Mucosa of descending colon (tissue), 3 donors: ENCODE measurements at places on chromosomes 13 and 19. TPM values are rescaled to one million over a fixed set of nuclear protein-coding genes. Genes with fewer than 3 reads are reported as not detected.

GRCh38 chr19:55373306-55373992 is 3.2 kb upstream of the TMEM190 start:
- no peak for DNase-seq

DNA sequence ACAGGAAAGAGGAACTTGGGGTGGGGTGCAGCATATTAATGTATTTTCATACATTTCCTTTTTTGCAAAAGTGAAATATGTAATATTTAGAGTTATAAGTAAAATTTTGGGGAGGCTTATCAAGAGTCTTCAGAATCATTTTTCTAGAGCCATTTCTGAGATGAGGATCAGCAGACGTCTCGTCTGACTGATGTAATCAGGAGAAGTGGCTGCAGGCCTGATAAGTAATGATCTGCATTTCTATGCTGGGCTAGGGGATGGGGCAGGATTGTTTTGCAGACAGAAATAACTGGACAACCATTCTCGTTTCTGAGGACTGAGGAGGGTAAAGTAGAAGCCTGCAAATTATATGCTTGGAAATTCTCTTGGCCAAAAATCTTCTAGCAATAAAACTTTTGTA is 89.2 kb upstream of the ARGLU1 start:
- no peak for DNase-seq

DNA sequence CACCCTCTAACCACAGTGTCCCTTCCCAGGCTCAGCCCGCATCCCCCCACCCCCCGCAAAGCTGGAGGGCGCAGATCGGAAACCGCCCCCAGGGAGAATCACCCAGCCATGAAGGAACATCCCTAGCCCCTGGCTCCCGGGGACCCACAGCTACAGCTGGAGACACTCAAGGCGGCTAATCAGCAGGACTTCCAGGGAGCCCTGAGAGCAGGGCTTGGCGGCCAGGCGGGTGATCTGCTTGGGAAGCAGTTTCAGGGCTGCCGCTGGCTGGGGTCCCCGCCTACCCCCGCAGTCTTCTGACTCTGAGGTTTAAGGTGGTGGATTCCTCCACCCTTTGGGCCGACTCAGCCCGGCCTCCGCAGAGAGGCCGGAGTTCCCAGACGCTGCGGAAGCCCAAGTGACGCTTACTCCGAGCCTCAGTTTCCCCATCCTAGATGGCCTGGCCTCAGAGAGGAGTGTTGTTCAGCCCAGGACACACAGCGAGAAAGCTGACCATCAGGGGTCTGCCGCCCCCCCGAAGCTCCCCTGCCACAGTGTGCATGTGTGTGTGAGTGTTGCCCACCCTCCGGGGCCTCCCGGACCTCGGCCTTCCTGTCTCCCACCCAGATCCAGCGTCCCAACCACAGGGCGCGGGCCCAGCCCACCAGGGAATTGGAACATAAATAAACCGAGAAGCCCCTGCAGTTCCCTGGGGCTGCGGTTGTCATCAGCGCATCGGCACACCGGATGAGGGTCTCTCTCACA is 9.8 kb downstream of the FUT6 start:
- no peak for DNase-seq

MUC16 gene
- under 0.01 TPM for total RNA-seq

CEACAM16 gene
- not detected for total RNA-seq

ADGRE1 gene
- total RNA-seq, result 0.87 TPM

CFD gene
- total RNA-seq, result 43.1 TPM

UNC13A gene
- total RNA-seq, result 0.72 TPM

DNA sequence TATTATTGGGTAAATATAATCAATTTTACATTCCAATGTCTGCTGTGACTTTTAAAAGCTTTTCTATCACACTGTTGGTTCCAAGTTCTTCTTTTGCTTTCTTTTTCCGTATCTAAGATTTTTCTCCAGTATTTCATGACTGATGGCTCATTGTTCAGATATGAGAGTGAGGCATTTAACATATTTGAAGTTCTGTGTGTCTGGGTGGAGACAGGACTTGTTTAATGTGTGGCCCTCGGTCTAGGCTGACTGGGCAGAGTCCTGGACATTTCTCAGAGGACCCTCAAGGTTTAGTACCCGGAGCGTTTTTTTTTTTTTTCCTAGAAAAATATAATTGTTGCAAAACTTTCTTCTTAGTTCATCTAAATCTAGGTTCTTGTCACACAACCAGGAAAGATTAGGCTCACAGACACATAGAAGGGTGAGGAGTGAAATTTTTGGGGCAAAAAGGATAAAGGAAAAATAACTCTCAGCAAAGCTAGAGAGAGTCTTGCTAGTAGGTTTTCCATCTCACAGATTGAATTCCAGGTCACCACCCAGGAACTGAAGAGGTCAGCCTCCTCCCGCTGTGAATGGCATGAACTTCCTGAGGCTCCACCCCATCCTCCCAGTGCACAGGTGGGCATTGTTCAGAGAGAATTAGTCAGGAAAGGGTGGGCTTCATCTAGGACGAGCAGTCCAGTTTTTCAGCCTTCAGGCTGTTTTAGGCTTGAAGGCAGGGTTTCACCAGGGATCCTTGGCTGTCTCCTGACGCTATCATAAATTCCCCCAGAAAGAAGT is 1002.4 kb upstream of the PCDH9 start:
- DNase-seq, result no peak

GRCh38 chr13:30373727-30374126 is 48.6 kb upstream of the UBE2L5 start:
- no peak for DNase-seq

- DNase-seq, result no peak
Measured at GRCh38 chr19:6589711-6590257, 1.2 kb downstream of the CD70 start.

GRCh38 chr13:109647053-109647452 is 139.3 kb downstream of the IRS2 start:
- DNase-seq, result no peak

GRCh38 chr19:6048348-6048747 is 62.0 kb downstream of the RFX2 start:
- DNase-seq, result no peak

- DNase-seq, result no peak
Measured at GRCh38 chr19:27709496-27709895, 1503.5 kb downstream of the UQCRFS1 start.

DNA sequence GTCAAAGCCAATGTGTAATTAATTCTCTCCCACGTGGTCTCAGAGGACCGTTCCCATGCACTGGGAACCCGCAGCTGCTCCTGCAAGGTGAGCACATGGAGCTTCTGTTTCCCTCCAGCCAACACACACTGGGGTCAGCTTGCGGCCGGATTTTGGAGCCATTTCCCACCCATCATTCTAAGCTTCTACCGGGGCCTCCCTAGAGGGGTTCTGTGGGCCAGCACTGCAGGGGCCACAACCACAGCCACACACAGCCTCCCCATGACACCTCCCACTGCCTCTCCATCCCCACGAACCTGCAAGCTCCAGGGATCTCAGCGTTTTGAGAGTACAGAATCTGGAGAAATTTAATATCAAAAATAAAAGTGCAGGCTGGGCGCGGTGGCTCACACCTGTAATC is 120.7 kb upstream of the SOX1 start:
- no peak for DNase-seq

DNA sequence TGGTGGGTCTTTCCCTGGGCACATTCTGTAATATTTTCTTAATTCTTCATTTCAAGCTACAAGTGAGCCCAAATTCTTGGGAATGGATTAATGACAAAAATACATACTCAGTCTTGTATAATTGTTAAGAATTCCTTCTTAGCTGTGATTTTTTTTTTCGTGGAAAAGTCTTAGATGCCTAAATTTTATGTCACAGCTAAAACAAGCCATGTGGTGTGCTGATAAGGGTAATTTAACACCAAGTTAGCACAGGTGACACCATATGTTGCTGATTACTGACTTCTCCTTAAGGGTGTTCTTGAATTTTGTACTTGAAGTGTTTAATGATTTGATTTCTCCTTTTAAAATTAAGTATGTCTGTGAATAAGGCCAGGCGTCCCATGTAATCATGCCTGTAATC is 29.3 kb downstream of the WDFY2 start:
- no peak for DNase-seq

RXFP2 gene
- not detected for total RNA-seq

GRCh38 chr19:46385636-46386035 is 27.7 kb downstream of the CCDC8 start:
- peak; percentile 7 for DNase-seq

DNA sequence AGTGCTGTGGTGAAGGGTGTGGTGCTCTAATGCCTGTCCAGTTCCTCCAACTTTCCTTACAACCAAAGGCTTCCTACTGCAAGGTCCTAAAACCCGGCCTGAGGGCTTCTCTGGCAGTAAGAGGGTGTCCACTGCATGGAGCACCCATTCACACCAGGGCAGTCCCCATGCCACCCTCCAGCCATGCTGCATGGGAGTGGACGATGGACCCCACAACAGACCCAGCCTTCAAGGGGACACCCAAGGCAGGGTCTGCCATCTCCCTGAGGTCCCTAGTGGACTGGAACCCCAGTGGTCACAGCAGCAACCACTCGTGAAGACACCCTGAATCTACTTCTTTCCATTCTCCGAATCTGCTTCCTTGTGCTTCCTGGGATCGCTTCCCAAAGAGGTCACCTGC is 117.6 kb upstream of the SOX1 start:
- no peak for DNase-seq

DNA sequence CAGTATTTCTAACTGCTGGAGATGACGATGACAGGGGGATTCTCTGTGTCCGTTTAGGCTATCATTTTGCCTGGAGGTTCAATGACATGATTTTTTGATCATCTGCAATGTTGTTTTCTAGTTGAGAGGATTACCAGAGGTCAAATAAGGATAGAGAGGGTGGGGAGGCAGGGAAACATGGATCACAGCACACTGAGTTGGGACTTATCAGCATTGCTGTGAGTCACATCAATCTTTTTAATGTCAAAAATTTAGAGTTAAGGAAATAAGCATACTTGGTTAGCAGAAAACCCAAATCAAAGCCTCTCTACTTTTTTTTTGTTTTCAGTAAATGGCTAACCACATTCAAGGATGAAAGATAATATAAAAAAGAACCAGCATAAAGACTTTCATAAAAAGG is 43.0 kb upstream of the CSNK1A1L start:
- no peak for DNase-seq

GRIK5 gene
- total RNA-seq, result 0.67 TPM

ZNF525 gene
- total RNA-seq, result 11.9 TPM

DENND1C gene
- 4.7 TPM for total RNA-seq

RFXANK gene
- 71.4 TPM for total RNA-seq

GRCh38 chr13:66640231-66640630 is 589.9 kb downstream of the PCDH9 start:
- no peak for DNase-seq

GRCh38 chr13:30697177-30697953 is 38.0 kb upstream of the ALOX5AP start:
- no peak for DNase-seq

- DNase-seq, result no peak
Measured at GRCh38 chr13:41833201-41833600, 127.7 kb downstream of the VWA8 start.

GRCh38 chr13:103324641-103325040 is 258.4 kb upstream of the SLC10A2 start:
- no peak for DNase-seq

DNA sequence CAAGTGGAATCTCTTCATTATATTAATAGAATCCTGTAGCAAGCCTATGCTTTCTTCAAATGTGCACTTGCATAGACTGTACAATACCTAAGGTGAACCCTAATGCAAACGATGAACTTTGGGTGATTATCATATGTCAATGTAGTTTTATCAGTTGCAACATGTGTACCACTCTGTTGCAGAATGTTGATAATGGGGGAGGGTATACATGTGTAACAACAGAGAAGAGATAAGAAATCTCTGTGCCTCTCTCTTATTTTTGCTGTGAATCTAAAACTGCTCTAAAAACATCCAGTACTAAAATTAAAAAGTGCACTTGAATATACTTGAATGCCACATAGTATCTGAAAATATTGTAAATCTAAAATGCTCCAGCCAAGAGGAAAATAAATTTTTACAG is 820.8 kb upstream of the MIR17HG start:
- no peak for DNase-seq

DNA sequence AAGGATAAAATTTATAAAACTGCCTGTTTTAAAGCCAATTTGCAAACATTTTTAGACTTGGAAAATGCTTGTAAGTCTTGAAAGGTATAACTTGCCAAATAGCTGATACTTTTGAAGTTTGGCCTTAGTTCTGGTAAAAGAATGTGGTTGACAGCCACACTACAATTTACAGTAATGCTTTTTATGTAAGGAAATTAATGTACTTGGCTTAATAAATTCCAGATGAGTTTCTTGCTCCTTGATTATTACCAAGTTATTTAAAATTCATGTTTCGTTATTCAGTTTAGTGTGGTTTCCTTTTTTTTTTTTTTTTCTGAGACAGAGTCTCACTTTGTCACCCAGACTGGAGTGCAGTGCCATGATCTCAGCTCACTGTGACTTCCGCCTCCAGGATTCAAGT is 14.9 kb downstream of the LMO7 start:
- DNase-seq, result no peak

ZNF763 gene
- total RNA-seq, result 8.9 TPM

DNA sequence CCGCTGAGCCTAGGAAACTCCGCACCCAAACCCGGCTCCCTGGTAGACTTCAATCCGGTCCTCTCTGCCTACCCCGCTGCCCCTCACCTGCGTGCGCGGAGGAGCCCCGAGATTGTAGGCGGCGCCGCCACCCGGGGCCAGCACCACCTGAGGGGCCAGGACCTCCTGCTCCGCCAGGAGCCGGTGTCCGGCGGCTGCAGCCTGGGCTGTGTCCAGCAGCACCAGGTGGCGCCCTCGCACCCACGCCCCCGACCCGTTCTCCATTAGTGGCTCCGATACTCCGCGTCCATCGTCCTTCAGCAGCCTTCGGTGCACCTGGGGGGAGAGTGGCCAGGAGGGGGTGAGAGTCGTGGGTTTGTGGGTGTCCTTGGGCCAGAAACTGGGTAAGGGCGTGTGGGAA is 18.5 kb downstream of the MAN2B1 start:
- no peak for DNase-seq

DNA sequence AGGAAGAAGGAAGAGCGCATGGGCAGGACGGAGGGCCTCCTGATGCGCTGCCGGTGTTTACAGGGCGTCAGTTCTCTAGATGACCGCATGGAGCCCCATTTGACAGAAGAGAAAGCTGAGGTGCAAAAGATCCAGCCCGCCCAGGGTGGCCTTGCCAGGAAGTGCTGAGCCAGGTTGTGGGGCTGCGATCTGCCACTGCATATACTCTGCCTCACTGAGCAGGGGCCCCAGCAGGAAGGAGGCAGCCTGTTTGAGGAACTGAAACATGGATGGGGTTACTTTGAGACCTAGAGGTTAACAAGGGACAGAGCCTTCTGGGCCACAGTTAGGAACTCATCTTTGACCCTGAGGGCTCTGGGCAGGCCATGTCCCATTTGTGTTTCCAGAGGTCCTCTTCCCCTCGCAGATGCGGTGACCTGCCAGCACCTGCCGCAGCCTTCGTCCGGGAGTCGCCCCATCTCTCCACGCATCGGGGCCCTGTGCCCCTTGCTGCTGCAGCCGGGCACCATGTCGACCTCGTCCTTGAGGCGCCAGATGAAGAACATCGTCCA is 3.2 kb downstream of the EPN1 start:
- peak; percentile 59 for DNase-seq
